ENCODE measurements at places on chromosomes 2 and 18. TPM values are rescaled to one million over a fixed set of nuclear protein-coding genes. Genes with fewer than 3 reads are reported as not detected.

The TGFA gene
- 2.9 TPM for total RNA-seq

DNA sequence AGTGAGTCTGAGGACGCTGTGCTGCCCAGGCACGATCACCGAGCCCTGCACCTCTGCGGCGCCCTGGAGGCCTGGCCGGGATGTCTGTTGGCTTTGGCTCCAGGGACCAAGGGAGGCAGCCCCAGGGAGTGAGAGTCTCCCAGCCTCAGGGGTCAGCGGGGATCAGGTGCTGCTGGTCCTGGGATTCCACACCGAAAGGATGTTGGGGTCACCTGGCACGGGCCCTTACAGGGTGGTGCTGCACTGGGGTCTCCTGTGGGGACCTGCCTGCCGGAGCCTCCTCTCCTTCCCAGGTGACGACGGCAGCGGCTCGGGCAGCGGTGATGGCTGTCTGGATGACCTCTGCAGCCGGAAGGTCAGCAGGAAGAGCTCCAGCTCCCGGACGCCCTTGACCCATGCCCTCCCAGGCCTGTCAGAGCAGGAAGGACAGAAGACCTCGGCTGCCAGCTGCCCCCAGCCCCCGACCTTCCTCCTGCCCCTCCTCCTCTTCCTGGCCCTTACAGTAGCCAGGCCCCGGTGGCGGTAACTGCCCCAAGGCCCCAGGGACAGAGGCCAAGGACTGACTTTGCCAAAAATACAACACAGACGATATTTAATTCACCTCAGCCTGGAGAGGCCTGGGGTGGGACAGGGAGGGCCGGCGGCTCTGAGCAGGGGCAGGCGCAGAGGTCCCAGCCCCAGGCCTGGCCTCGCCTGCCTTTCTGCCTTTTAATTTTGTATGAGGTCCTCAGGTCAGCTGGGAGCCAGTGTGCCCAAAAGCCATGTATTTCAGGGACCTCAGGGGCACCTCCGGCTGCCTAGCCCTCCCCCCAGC, 30.5 kb downstream of the GPC1 start:
- no peaks in the 10 kb centered on the region for H3K27me3 ChIP-seq
- no peak for DNase-seq
- H3K27ac ChIP-seq: no peak overlapping the region
- H3K4me1 ChIP-seq: no peaks in the 10 kb centered on the region

The COL5A2 gene
- total RNA-seq: 1.1 TPM

- H3K36me3 ChIP-seq: no peaks in the 10 kb centered on the region
- no peak overlapping the region for H3K27ac ChIP-seq
- no peak for DNase-seq
- no peak overlapping the region for H3K4me3 ChIP-seq
These were observed 180.8 kb downstream of the WDR7 start for GRCh38 chr18:56831988-56832387.

DNA sequence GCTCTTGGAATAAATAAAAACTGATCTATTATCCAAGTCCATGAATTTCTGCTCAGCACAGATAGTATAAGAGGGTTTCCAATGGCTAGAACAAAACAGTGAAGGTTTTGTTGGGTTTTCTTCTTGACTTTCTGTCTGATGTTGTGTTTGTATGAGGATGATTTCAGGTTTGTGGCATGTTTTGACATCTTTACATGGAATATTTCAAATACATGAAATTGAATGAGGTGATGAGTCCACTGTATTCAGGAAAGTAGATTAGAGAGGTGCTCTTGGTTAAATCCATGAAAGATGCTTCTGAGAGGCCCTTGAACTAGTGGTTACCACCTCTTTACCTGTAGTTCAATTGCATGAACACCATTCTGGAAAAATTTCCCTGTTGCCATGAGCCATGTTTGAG, 84.3 kb downstream of the RAPGEF4 start:
- no peaks in the 10 kb centered on the region for H3K36me3 ChIP-seq
- no peak for DNase-seq
- no peaks in the 10 kb centered on the region for H3K27me3 ChIP-seq
- no peak overlapping the region for H3K4me3 ChIP-seq

- H3K27me3 ChIP-seq: peaks cover 7% of the 10 kb centered on the region
- no peaks in the 10 kb centered on the region for H3K36me3 ChIP-seq
- H3K4me1 ChIP-seq: no peaks in the 10 kb centered on the region
- no peak overlapping the region for H3K4me3 ChIP-seq
- H3K27ac ChIP-seq: no peak overlapping the region
These were observed 1.5 kb upstream of the VSNL1 start for GRCh38 chr2:17538844-17539554.

- no peak overlapping the region for H3K4me3 ChIP-seq
- no peak overlapping the region for H3K27ac ChIP-seq
- H3K4me1 ChIP-seq: peaks cover 59% of the 10 kb centered on the region
These were observed 2.1 kb downstream of the SERTAD2 start for GRCh38 chr2:64651590-64651989.

GRCh38 chr18:50870138-50870845, 8.6 kb upstream of the ME2 start:
- no peaks in the 10 kb centered on the region for H3K36me3 ChIP-seq
- H3K4me3 ChIP-seq: no peak overlapping the region
- no peaks in the 10 kb centered on the region for H3K4me1 ChIP-seq
- H3K27me3 ChIP-seq: no peaks in the 10 kb centered on the region

DNA sequence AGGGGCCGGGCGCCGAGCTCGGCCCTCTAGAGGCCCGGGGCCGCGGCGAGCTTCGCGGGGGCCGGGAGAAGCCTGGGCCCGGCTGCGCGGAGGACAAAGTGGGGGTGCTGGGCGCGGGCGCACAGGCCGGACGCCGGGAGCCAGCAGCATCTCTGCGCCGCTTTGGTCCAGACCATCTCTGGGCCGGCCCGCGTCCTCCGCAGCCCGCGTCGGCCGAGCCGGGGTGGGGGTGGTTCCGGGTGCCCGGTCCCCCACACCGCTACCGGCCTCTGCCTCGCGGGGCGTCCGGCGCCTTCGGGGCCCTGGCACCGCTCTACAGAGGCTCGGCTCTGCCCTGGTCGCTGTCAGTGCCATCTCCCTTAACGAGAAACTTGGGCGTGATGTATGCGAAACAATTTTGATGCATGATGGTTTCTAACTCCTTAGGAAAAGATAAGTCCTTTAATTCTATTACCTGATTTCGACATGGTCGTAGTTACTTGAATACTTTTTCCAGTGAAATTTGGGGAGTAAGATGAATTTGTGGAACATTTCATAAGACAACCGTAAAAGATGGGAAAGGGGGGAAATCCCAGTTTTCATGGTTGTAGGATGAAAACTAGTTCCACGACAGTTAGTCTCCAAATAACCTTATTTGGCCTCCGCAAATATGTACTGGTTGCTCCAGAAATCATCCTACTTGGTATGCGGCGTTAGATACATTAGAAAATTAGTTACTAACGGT, 562 bp downstream of the TWSG1 start:
- H3K4me3 ChIP-seq: peak overlapping the region; percentile 52
- H3K27me3 ChIP-seq: no peaks in the 10 kb centered on the region
- peak overlapping the region; percentile 57 for H3K27ac ChIP-seq
- peaks cover 17% of the 10 kb centered on the region for H3K4me1 ChIP-seq
- DNase-seq: no peak

- H3K27me3 ChIP-seq: no peaks in the 10 kb centered on the region
- H3K4me1 ChIP-seq: no peaks in the 10 kb centered on the region
- H3K27ac ChIP-seq: no peak overlapping the region
- H3K36me3 ChIP-seq: no peaks in the 10 kb centered on the region
These were observed 38.4 kb upstream of the UBXN4 start for GRCh38 chr2:135703300-135703699.

The COQ10B gene
- 31.7 TPM for total RNA-seq

GRCh38 chr18:80251700-80252099, 4.4 kb upstream of the PARD6G start:
- DNase-seq: no peak
- no peaks in the 10 kb centered on the region for H3K27me3 ChIP-seq
- H3K27ac ChIP-seq: no peak overlapping the region
- H3K4me1 ChIP-seq: no peaks in the 10 kb centered on the region

All from CD4-positive, alpha-beta memory T cell (primary cell).